ENCODE measurements at places on chromosomes 5 and 9. TPM values are rescaled to one million over a fixed set of nuclear protein-coding genes. Genes with fewer than 3 reads are reported as not detected.

The IL7R gene
- total RNA-seq = 154 TPM

DNA sequence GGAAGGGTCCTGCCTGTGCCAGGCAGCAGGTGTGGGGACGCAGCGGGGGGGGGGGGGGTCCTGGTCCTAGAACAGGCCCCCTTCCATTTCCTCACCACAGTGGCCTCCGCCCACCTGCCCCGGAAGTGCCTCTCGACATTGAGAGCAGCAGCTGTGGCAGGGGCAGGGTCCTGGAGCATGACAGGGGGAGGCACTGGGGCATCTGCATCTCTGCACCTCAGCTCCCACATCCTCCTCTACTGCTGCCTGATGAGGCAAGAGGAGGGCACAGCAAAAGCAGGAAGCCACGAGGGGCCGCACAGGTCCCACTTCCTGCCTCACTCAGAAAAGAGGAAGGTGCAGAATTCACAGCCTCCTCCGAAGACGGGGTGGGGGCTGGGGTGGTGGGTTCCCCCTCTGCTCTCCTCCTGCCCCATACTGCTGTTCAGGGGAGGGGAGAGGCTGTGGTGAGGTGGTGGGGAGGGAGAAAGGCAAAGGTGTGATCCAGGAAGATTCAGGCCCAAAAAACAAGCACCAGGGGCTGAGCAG lies 14.8 kb downstream of the AKNA start:
- no peaks in the 10 kb centered on the region for H3K27me3 ChIP-seq
- DNase-seq = peak; percentile 98
- H3K27ac ChIP-seq = peak overlapping the region; percentile 86
- peaks cover 100% of the 10 kb centered on the region for H3K4me1 ChIP-seq

GRCh38 chr5:126394211-126394788 lies 28.9 kb upstream of the GRAMD2B start:
- no peaks in the 10 kb centered on the region for H3K4me1 ChIP-seq
- no peak overlapping the region for H3K27ac ChIP-seq
- H3K27me3 ChIP-seq = no peaks in the 10 kb centered on the region
- H3K36me3 ChIP-seq = no peaks in the 10 kb centered on the region
- no peak for DNase-seq
- H3K4me3 ChIP-seq = no peak overlapping the region

The CDC25C gene
- total RNA-seq = 0.57 TPM
